HFFc6 (cell line): ENCODE measurements at places on chromosomes 7 and 10. TPM values are rescaled to one million over a fixed set of nuclear protein-coding genes. Genes with fewer than 3 reads are reported as not detected.
A peak's percentile ranks its signal among the peaks of the same experiment; 100 is the strongest.

LIPF gene
- total RNA-seq: not detected in 3 replicates

- H3K27ac ChIP-seq: no peak overlapping the region; the same call in 1 of the 2 replicates
- H3K4me3 ChIP-seq: no peak overlapping the region
- peak; percentile 73 for DNase-seq
- no peaks in the 10 kb centered on the region; the same call in 1 of the 2 replicates for H3K27me3 ChIP-seq
Measured at GRCh38 chr10:59098387-59098786, 78.1 kb upstream of the PHYHIPL start.

PSPH gene
- total RNA-seq: 21.8 to 27.1 TPM (median 23.3 TPM) in 3 replicates

UCMA gene
- total RNA-seq: not detected in 2 replicates

PTPRZ1 gene
- total RNA-seq: 0.17 TPM in 1 of 3 replicates, not detected in the others

DNA sequence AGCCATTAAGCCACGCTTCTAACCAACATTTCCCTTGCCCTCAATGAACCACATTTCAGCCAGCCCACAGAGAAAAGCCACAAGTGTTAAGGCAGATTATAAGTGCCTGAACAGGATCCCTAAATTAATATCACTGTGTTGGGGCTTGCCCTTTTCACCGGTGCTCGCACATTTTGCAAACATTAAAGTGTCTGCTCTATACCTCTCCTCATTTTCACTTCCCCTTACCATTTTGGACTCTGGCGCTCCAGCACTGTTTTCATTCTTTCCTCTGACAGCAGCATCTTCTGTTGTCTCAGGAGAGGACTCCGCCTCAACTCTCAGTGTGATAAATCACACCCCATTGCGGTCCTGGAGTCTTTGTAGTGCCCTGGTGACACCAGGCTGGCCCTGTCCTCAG, 274.2 kb downstream of the BAMBI start:
- no peak overlapping the region for H3K27ac ChIP-seq
- H3K4me3 ChIP-seq: no peak overlapping the region
- H3K36me3 ChIP-seq: no peaks in the 10 kb centered on the region
- peaks cover 8% of the 10 kb centered on the region for H3K4me1 ChIP-seq
- no peak for DNase-seq
